Esophagus muscularis mucosa (tissue), 4 donors: ENCODE measurements at places on chromosomes 12 and 14. TPM values are rescaled to one million over a fixed set of nuclear protein-coding genes. Genes with fewer than 3 reads are reported as not detected.
A peak's percentile ranks its signal among the peaks of the same experiment; 100 is the strongest.

The GLI1 gene
- total RNA-seq: 0.84 TPM

The BHLHE41 gene
- 15.0 TPM for total RNA-seq

- DNase-seq: no peak
Measured at GRCh38 chr12:63313139-63313538, 162.1 kb upstream of the AVPR1A start.

GRCh38 chr14:36766974-36767373 lies 105.3 kb downstream of the PAX9 start:
- DNase-seq: no peak

The SYCP3 gene
- total RNA-seq: not detected

The HOXC11 gene
- not detected for total RNA-seq

- DNase-seq: no peak
Measured at GRCh38 chr12:77559400-77560074, 271.2 kb upstream of the NAV3 start.

DNA sequence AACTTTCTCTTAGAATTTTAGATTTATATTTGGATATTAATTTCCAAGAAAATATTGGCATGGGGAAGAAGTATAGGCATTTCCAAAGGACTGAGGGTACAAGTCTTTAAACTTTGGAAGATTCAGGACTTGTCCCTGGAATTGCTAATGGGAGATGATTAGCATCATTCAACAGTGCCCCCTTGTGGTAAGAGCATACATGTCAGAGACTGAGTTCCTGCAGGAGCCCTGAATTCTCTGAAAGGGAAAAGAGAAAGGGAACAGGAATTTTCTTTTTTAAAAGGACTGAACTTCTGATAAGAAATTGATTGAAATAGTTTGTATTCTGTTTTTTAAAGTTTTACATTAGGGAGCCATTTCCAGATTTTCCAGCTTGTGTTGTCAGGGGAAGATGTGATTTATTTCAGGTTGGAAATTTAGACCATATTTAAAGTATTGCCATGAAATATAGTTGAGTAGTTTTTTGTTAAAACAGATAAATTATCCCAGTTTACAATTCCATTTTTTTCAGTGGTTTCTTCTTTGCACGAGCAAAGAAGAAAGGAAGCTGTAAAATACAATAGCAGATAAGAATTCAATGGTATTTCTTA lies 44.0 kb upstream of the REP15 start:
- no peak for DNase-seq

GRCh38 chr12:74170645-74171477 lies 366.8 kb upstream of the ATXN7L3B start:
- no peak for DNase-seq

The IFT81 gene
- total RNA-seq: 27.4 TPM

The FAM186B gene
- total RNA-seq: 0.26 TPM

- DNase-seq: no peak
Measured at GRCh38 chr12:48000878-48001504, 3.3 kb downstream of the COL2A1 start.

DNA sequence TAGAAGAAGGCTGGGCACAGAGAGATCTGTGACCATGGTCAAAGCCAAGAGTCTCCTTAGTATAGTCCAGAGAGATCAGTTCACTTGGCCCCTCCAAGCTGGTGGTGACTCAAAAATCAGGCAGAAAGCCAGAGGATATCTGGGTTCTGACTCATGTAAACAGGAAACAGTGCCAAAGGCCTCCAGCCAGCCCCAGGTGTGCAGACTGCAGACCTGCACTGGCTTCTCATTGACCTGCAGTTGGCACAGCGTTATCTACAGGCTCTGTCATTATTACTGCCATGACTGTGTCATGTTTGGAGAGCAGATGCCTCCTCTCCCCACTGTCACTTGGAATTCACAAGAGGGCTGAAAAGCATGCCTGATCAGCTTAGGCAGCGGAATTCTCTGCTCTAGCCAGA lies 295.7 kb upstream of the PRKD1 start:
- no peak for DNase-seq

The CGRRF1 gene
- total RNA-seq: 21.4 TPM

The HPD gene
- total RNA-seq: 3.3 TPM

The PTPRQ gene
- 5.0 TPM for total RNA-seq

- DNase-seq: no peak
Measured at GRCh38 chr14:52269982-52270381, 2.5 kb downstream of the PTGDR start.

The COX8C gene
- not detected for total RNA-seq

DNA sequence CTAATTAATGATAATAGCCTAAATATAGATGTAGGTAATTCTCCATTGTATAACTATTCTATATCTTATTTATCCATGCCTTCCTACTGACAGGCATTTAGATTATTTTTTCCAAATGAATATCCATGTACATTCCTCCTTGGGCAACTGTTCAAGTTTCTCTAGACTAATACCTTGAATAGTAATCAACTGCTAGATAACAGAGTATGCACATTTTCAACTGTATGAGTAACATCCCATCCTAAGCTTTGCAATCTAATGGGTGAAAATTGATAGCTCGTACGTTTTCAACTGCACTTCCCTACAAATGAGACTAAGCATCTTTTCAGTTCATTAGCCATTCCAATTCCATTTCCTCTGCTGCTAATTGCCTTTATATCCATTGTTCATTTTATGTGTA lies 37.0 kb downstream of the YAF2 start:
- DNase-seq: no peak

The ASIC1 gene
- 3.3 TPM for total RNA-seq

The REM2 gene
- 0.34 TPM for total RNA-seq

The PLD4 gene
- total RNA-seq: 0.50 TPM

GRCh38 chr14:61695695-61696527 lies 598 bp downstream of the HIF1A start:
- DNase-seq: peak; percentile 92

DNA sequence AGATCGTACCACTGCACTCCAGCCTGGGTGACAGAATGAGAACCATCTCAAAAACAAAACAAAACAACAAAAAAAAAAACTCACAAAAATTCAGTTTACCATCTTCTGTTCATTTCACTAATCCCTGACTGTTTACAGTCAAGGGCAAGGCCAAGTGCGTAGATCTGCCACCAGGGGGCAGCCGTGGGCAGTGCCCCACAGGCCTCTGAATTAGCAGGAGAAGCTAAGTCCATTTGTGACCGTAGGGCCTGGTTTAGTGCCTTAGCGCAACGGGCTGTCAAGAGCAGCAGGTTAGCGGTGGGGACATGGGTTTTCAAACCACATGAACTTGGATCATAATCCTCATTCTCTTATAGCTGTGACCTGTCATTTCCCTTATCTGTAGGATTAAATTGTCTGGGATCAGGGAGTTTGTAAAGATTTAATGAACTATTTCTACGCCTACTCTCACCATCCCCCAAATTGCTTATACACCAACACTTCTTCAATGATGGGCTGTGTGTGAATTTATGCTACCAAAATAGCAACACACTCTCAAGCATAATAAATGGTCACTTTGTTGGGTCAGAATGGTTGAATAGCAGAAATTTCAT lies 49.0 kb downstream of the KCTD10 start:
- DNase-seq: no peak

The BCL11B gene
- 0.42 TPM for total RNA-seq

GRCh38 chr12:129670256-129670920 lies 233.4 kb downstream of the TMEM132D start:
- no peak for DNase-seq

DNA sequence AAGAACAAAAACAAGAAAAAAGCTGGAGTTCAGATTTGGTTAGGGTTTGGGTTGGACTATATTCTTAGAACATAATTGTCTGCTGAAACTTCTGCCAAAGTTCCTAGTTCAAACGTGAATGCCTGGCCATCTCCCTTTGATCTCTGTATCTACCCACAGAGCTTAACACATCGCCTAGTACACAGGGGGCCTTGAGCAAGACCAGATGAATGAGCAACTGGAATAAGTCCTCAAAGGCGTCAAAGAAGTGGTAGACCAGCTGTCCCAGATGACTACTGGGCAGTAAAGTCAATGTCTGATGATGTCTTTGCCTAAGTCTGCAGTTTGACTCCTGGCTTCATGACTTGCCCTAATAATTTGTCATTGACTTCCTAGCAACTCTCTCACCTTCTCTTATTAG lies 13.9 kb upstream of the STAB2 start:
- peak; percentile 26 for DNase-seq

The CFAP54 gene
- 4.8 TPM for total RNA-seq

The SSPN gene
- total RNA-seq: 67.8 TPM

DNA sequence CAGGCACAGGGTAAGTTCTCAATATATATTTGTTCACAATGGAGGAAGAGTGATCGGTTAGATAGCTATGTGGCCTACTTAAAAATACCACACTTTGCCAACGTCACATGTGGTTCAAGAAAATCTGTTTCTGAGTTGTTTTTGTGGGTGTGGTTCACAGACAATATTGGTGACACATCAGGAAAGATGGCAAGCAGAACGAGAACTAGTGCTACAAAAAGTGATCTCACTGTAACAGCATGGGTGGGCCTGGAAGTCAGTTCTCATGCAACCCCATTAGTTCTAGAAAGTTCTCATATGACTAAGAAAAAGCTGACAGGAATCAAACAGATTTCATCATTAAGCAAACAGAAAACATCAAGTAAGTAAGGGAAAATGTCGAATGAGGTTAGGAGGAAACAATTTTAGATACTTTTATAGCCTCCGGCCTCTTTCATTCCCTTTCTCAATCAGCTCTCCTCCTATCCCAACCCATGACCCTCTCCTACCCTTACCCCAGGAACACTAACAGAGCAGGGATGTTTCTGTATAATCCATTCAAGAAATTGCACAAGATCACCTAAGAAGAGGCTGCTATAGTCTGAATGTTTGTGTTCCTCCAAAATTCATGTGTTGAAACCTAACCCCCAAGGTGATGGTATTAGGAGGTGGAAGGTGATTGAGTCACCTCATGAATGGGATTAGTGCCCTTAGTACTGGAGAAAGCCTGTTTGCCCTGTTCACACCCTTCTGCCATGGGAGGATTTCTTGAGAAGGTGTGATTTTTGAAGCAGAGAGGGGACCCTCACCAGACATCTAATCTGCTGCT lies 15.5 kb upstream of the NTN4 start:
- no peak for DNase-seq

GRCh38 chr14:61615743-61616523 lies 79.4 kb upstream of the HIF1A start:
- no peak for DNase-seq

The SYT10 gene
- 0.33 TPM for total RNA-seq

GRCh38 chr14:61385002-61385685 lies 63.8 kb downstream of the PRKCH start:
- DNase-seq: no peak

The TMEM121 gene
- total RNA-seq: 2.9 TPM

- DNase-seq: no peak
Measured at GRCh38 chr12:50040657-50041056, 15.4 kb upstream of the RACGAP1 start.

GRCh38 chr14:64508215-64508776 lies 3.7 kb downstream of the ZBTB1 start:
- DNase-seq: no peak

DNA sequence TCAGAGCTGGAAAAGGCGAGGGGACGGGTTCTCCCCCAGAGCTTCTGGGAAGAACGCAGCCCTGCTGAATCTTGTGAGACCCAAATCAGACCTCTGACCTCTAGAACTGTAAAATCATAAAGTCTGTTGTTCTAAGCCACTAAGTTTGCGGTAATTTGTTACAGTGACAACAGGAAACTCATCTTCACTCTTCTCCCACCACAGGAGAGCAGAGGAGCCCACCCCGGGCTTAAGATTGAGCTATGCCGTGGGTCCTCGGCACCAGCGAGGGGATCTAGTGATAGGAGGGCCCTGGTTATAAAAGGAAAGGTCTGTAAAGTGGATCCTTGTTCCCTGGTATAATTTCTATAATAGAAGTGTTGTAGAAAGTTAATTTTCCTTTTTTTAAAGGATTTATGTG lies 7.6 kb downstream of the MLXIP start:
- no peak for DNase-seq

The GPR84 gene
- not detected for total RNA-seq

- no peak for DNase-seq
Measured at GRCh38 chr12:108793756-108794441, 62.6 kb upstream of the CORO1C start.

The LMO3 gene
- total RNA-seq: 126 TPM

GRCh38 chr12:126437934-126438333 lies 1372.7 kb downstream of the AACS start:
- DNase-seq: no peak

The ARHGDIB gene
- total RNA-seq: 68.7 TPM

DNA sequence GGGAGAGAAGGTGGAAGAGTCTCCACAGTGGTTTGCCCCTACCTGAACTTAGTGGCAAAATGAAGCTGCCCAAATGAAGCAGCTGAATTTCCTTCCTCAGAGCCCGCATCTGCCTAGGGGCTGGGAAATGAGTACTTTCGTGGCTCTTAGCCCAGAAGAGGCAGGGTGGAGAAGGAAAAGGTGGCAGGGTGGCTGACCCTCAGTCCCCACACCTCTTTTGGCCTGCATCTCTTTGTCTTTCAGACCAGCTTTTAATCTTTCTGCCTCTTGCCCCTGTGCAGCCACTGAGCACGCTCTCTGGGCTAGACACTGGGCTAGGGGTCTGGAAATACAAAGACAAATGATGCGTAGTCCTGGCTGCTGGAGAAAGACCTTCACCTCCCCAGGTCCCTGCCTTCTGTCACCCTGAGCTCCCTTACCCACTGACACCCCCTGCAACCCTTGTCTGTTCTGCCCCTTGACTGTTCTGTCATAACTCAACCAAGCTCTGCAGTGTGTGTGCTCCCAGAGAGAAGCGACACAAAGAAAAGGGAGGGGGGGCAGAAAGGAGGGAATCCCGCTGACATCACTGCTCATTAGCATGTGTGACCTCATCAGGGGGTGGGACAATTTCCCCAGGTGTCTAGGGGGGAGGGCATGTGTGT lies 371 bp upstream of the REM2 start:
- DNase-seq: no peak

DNA sequence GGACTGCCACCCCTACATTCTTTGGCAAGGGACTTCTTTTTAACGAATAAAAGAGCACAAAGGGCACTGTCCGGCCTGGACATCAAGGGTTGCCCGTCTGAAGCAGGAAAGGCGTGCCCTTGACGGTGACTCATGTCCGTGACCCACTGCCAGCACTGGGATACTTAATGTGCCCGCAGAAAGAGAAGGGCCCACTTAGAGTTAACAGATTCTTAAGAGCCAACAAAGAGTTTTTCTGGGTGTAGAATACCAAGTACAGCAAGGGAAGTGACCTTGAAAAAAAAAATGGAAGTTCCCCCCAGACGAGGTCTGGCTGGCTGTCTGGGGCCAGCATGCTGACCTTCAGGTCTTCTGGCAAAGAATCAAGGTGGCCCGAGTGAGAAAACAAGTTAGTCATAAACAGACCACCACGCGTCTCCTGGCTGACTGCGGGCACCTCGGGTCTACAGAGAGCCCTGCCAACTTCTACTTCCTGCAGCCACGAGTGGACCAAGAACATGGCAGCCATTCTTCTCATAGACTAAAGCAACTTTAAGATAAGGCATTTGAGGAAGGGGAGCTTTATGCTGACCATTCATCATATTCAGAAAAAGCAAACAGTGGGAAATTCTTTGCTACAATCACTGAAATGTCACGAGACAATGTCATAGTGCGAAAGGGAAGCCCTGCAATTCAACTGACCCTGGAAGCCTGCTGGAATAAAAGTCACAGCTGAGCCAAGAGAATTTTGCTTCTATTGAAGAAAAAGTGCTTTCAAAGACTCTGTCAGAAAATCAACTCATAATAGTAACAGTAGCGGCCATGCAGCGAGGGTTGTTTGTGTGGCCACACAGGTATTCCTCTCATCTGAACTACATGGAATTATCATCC lies 10.5 kb upstream of the SELPLG start:
- DNase-seq: no peak
